ENCODE measurements at places on chromosomes 3 and 15. TPM values are rescaled to one million over a fixed set of nuclear protein-coding genes. Genes with fewer than 3 reads are reported as not detected.

AQP9 gene
- not detected for total RNA-seq

OR5K1 gene
- total RNA-seq: not detected

CPLX3 gene
- not detected for total RNA-seq

GNB4 gene
- 0.26 TPM for total RNA-seq

RBSN gene
- total RNA-seq: 15.8 TPM

TBL1XR1 gene
- total RNA-seq: 149 TPM

CHP1 gene
- total RNA-seq: 39.8 TPM

ZNF660 gene
- total RNA-seq: 0.48 TPM

LEO1 gene
- 23.8 TPM for total RNA-seq

PP2D1 gene
- not detected for total RNA-seq

UBE2E2 gene
- 11.6 TPM for total RNA-seq

DCUN1D1 gene
- 38.4 TPM for total RNA-seq

SCAPER gene
- total RNA-seq: 28.9 TPM

SLC38A3 gene
- total RNA-seq: not detected

GOLGA8S gene
- not detected for total RNA-seq

ZKSCAN7 gene
- total RNA-seq: 1.7 TPM

GOLGA8N gene
- 1.4 TPM for total RNA-seq

PLA2G4E gene
- total RNA-seq: not detected

KLF15 gene
- total RNA-seq: 0.62 TPM

ADCY5 gene
- total RNA-seq: not detected

BSN gene
- total RNA-seq: 0.12 TPM

EPHA6 gene
- not detected for total RNA-seq

GRAMD2A gene
- not detected for total RNA-seq

DLG1 gene
- total RNA-seq: 51.9 TPM

BNC1 gene
- not detected for total RNA-seq

MYO5A gene
- total RNA-seq: 13.7 TPM

COL6A6 gene
- not detected for total RNA-seq

P2RY12 gene
- not detected for total RNA-seq

PTX3 gene
- not detected for total RNA-seq

CCR3 gene
- total RNA-seq: not detected

GALNT15 gene
- total RNA-seq: not detected

DAPK2 gene
- 0.44 TPM for total RNA-seq

PIF1 gene
- 43.9 TPM for total RNA-seq

SH2D7 gene
- total RNA-seq: not detected

SPINK8 gene
- total RNA-seq: not detected

MAGEF1 gene
- total RNA-seq: 17.4 TPM

RETNLB gene
- not detected for total RNA-seq

CA12 gene
- 0.12 TPM for total RNA-seq

MEX3B gene
- total RNA-seq: 0.57 TPM

PRSS50 gene
- total RNA-seq: not detected
